Stromal cell of bone marrow (primary cell): ENCODE measurements at places on chromosomes 1 and 21.

DNA sequence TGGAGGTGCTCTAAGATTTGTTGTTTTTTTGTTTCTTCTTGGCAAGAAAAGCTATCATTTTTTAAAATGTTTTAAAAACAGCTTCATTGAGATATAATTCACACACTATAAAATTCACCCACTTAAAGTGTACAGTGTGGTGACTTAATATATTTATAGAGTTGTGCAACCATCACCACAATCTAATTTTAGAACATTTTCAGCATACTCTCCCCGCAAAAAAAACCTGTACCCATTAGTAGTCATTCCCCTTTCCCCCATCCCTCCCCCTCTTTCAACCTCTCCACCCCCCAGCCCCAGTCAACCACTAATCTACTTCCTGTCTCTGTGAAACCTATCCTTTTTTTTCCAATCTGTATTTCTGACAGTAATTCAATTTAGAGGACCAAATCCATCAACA, 30.6 kb downstream of the ZC3H11B start:
- peak; percentile 44 for DNase-seq

DNA sequence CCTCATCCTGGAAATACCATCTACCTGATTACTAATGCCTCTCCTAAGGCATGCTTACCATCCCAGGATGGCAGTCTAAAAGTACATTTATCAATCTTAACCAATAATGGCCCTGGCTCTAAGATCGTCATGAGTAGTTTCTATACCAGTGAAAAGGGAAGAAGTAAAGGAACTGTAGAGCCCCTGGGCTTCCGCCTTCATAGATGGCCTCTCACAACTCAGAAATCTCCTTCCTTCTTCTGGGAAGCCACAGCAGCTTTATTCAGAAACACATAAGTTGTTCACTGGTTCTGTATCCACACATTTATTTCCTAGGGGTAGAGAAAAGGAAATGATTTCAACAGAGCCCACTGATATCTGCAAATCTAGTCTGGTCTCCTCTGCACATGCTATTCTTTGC, 41.0 kb upstream of the CD5L start:
- no peak for DNase-seq

DNA sequence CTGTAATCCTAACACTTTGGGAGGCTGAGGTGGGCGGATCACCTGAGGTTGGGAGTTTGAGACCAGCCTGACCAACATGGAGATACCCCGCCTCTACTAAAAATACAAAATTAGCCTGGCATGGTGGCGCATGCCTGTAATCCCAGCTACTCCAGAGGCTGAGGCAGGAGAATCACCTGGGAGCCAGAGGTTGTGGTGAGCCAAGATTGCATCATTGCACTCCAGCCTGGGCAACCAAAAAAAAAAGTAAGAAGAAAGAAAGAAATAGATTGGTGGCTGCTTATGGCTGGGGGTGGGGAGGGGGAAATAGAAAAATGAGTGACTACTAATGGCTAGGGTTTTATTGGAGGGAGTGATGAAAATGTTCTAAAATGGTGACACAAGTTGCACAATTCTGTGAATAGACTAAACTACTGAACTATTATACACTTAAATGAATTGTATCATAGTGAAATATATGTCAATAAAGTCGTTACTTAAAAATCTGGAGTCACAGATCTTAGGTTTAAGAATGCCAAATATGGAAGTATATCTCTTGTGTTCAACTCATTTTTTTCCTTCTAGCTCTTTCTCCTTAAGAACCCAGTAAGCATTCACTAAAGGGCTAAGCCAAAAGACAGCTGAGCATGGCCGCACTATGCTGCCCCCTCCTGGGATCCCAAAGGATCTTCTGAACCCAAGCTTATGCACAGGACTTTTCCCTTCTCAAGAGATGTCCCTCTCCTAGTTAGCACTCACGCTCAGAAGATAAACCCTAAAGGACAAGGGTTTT, 3.2 kb upstream of the NPL start:
- DNase-seq = peak; percentile 56

- no peak for DNase-seq
Measured at GRCh38 chr21:40723317-40723716, 123.6 kb downstream of the DSCAM start.

DNA sequence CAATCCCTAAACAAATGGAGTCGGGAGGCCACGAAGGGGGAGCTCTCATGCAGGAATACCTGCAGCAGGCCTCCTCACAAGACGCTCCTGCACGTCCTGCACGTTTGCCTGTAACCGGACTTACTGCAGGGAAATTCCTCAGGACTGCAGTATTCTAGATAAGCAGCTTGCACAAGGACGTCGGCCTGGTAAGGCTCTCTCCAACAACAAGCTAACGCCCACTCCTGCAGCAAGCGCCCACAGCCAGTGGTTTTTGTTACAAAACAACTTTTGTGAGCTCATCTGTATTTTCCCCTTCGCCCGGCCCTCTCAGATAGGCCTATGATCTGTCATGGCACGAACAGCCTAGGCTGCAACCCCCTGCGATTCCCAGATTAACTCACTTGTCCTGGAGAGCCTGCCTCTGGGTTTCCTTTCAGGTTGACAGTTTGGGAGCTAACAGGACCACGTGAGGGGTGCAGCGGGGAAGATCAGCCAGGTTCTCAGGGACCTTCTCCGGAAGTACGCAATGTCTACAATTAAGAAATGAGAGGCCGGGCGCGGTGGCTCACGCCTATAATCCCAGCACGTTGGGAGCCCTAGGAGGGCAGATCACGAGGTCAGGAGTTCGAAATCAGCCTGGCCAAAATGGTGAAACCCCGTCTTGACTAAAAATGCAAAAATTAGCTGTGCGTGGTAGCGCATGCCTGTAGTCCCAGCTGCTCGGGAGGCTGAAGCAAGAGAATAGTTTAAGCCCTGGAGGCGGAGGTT, 921 bp upstream of the MIB2 start:
- peak; percentile 32 for DNase-seq

DNA sequence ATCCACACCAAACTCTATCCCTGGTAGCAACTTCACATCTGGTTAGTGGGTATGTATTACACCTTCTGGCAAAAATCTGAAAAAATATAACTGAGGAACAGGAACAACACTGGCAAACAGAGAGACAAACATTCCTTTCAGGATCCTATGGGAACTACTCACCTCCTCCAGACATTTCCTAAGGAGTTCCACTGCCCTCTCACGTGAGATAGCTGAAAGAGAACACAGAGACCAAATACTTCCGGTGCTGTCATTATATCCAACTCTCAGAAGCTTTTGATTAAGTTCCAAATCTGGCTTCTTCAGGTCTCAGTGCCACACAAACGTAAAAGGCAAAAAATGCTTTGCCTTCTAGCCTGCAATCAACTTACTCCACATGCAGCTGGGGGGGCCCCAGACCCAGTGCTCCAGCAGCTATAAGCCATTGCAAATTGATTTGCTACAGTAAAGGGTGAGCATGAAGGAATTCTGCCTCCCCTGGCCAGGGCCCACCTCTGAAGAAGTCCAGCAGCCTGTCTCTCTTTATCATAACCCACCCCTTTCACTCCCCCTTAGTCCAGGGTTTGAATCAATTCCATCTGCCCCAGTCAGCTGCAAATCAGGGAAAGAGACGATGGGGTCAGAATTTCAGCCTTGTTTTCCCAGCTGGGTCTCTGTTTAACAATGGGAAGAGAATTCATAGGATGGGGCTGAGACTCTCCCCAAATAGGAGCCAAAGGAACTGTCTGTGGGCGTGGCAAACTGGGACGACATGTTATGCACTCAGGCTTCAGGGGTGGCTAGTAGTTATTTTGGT, 32.2 kb downstream of the TFAP2E start:
- DNase-seq = no peak

GRCh38 chr1:221824025-221824424, 82.1 kb upstream of the DUSP10 start:
- DNase-seq = peak; percentile 78
